ENCODE measurements at places on chromosomes 3 and 15. TPM values are rescaled to one million over a fixed set of nuclear protein-coding genes. Genes with fewer than 3 reads are reported as not detected.

DNA sequence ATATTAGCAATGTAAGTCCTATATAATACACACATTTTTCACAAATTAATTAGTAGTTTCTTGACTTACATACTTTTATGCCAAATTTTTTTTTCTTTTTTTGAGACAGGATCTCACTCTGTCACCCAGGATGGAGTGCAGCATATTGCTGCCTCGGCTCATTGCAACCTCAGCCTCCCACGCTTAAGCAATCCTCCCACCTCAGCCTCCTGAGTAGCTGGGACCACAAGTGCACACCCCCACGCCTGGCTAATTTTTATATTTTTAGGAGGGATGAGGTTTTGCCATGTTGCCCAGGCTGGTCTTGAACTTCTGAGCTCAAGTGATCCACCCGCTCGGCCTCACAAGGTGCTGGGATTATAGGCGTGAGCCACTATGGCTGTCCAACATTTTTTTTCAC is 54.6 kb downstream of the RNF111 start:
- DNase-seq = no peak

GRCh38 chr15:74780523-74781430 is 1.1 kb upstream of the CSK start:
- peak; percentile 38 for DNase-seq

- DNase-seq = peak; percentile 93
These were observed 1.0 kb upstream of the MEX3B start for GRCh38 chr15:82046666-82047452.

DNA sequence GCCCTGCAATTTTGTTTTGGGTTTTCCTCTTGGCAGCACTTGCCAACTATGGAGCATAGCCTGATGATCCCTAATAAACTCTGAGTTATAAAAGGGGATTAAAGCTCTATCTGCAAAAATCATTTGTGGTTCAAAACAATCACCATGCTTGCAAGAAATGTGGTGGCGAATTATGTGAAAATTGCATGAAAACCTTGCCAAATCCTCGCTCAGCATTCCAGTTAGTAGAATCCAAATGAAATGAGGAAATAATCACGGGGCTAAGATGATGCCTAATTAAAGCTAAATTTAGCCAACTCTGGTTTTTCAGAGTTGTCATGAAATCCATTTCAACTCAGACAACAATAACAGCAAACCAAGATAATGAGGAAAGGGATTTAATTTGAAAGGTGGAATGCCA is 73.0 kb upstream of the PROK2 start:
- no peak for DNase-seq

DNA sequence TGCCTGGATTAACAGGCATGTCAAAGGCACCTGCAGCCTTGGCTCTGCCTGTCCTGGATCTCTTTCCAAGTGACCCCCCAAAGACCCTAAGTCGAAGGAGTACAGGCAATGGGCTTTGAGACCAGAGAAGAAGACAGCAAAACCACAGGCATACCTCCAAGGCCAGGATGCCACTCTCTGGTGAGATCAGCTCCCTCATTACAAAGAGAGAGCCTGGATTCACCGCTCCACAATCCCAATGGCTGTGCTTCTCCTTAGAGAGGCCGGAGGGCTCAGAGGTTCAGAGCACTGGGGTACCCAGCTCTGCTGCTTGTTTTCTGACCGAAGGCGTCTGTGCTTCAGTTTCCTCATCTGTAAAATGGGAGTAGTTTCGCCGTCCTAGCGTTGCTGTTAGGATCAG is 154.6 kb upstream of the MEF2A start:
- DNase-seq = no peak

- DNase-seq = no peak
These were observed 197.0 kb upstream of the ZPLD1 start for GRCh38 chr3:102237838-102238237.

GRCh38 chr3:127419641-127420553 is 132.1 kb upstream of the PRR20G start:
- no peak for DNase-seq

DNA sequence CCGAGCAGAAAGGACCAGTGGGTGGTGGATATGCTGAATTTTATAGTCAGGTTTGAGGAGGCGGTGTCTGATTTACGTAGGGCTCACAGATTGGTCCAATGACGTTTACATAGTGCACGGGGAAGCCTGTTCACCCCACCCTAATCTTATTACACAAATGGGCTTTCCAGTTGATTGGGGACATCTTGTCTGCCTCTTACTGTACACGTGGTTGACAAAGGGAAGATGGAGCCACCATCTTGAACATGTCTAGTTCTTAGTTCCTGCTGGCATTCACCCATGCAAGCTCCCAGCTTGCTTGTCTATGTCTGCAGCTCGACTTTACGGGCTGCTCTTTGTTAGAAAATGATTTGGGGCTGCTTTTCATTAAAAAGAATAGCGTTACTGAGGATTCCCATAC is 332.0 kb upstream of the SLCO3A1 start:
- no peak for DNase-seq

- no peak for DNase-seq
These were observed 1.7 kb downstream of the CCR1 start for GRCh38 chr3:46206282-46207015.

Gene CA12
- 0.68 TPM for total RNA-seq

Gene NAALADL2
- total RNA-seq = 6.0 TPM

Gene CFAP100
- total RNA-seq = 56.2 TPM

Data from testis (tissue), 5 donors.